K562 (cell line): ENCODE measurements at places on chromosomes 16 and 17.

DNA sequence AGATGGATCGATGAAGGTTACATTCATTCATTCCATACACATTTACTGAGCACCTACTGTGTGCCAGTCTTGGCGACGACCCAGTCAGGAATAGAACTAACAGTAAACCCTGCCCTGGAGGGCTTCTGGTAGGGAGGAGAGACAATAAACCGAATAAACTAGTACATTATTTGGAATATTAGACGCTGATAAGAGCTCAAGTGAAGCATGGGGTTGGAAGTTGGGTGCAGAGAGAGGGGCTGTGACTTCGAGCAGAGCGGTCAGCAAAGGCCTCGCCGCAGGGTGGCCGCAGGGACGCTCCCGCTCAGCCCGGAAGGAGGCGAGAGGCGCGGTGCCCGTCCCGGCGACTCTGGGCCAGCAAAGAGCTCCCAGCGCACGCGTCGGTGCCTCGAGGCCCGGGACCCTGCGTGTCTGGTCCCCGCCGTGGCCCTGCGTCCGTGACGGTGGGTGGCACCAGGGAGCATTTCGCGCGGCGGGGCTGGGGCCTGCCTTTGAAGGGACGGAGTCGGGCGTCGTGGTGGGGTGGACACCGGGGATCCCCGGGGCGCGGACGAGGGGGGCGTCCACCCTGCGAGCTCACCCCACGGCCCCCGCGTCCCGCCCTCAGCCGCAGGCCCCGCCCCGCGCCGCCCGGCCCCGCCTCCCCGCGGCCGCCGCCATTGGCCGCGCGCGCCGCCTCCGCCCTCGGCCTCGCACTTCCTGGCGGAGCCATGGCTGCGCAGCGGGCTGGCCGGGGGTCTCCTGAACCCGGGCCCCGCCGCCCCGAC is at the start of gene KLHL36:
Gene KLHL36, plus strand, starts transcription at position 684 of the 767 bp plus-strand sequence. CDS start 2,357 bp downstream, outside the sequence.
- DNase-seq = peak; percentile 73

GRCh38 chr17:79023886-79024771 is at the start of gene C1QTNF1:
Gene C1QTNF1, plus strand, starts transcription at chr17:79024169. Its CDS starts 19,800 bp downstream, at chr17:79043969.
- DNase-seq = peak; percentile 68

GRCh38 chr17:63354256-63354655 is 91.8 kb downstream of the CYB561 start:
- DNase-seq = no peak

- DNase-seq = no peak
Measured at GRCh38 chr16:3963203-3963602, 82.7 kb upstream of the CREBBP start.

DNA sequence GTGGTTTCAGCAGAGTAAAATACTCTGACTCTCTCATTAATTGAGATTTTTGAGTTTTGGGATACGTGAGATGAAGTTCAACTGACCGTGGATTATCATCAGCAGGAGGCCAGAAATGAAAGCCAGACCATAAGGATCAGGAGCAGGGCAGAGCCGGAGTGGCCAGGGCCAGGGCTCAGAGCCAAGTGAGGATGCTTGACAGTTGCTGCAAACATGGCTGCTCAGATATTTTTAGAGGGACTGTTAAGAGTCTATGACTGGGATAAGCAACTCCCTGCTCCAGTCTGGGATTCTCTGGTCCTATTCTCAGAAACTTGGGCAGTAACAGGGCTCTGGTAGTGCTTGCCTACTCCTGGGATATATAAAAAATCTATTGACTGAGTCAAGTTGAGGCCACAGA is 17.6 kb upstream of the CDH13 start:
- DNase-seq = no peak

GRCh38 chr16:89304941-89305705 is 87.6 kb downstream of the ZNF778 start:
- DNase-seq = no peak

DNA sequence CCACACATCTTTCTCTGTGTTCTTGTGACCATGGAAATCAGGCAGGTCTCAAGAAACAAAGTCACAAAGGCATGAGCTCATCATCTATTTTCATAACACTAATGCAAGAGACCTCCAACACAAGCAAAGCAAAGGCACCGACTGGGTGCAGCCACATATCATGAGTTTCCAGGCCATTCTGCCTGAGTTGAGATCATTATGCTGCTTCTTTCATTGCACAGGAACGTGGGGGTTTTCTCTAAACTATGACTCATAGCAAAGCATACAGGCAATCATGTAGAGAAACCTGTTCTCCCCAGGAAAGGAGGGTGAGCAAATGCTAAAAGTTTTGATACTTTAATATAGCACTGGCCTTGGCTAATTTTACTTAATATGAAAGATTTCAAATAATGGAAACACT is 60.7 kb downstream of the GRIN2A start:
- no peak for DNase-seq

GRCh38 chr17:16987066-16987829 is 15.3 kb upstream of the TNFRSF13B start:
- DNase-seq = no peak

DNA sequence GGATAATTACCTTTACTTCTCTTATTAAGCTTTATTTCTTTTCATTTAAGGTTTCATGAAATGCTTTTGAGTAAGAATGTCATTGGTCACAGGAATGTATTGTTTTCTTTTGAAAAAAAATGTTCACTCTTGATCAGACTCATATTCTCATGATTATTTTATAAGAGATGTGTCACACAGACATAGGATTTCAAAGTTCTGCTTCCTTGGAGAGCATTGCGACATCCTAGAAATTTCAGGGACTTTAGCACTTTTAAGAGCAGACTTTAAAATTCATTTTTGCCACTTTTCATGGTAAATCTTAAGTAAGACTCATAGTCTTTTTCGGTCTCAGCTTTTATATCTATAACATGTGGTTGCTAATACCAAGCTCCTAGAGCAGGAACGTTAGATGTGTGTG is 314.7 kb downstream of the CDH8 start:
- DNase-seq = no peak

DNA sequence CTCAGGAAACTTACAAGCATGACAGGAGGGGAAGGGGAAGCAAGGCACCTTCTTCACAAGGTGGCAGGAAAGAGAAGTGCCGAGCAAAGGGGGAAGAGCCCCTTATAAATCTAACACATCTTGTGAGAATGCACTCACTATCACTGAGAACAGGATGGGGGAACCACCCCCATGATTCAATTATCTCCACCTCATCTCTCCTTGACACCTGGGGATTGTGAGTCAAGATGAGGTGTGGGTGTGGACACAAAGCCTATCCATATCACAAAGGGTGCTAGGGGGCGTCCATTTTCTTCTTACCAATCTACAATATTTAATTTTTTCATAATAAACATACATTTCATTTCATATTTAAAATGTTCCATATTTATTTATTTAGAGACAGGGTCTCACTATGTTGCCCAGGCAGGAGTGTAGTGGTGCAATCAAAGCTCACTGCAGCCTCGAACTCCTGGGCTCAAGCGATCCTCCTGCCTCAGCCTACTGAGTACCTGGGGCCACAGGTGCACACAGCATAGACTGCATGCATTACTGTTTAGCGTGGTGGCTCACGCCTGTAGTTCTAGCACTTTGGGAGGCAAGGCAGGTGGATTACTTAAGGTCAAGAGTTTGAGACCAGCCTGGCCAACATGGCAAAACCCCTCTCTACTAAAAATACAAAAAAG is 26.5 kb upstream of the FAAP100 start:
- peak; percentile 24 for DNase-seq

DNA sequence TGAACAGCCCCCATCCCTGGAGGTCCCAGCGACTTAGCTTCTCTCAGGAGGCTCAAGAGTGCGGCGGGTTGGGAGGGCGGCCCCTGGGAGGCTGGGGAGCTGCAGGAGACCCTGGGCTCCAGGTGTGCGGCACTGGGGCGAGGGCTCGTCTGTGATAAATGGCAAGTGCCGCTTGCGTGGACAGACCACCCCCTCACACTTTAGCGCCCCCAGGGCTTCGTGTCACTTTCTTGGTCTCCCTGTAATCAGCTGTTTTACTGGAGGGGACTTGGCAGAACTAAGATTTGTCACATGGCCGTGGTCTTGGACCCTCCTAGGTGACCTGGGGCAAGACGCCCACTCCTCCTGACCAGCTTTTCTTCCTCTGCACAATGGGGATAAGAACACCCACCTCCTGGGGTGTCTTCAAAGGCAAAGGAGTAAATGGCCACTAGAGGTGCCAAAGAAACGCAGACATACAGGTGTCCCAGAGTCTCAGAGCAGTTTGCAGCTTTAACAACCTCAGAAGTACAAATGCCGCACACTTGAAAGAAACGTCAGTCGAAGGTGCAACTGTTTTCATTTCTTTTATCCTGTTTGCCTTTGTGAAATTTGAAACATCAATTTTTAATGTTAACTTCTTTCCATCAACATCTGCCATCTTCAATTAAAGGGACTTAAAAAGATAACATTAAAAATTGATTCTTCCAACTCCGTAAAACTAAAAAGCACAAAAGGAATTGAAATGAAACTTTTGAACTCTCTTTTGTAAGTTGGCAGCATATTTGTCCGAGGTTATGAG is 946 bp downstream of the OSGIN1 start:
- peak; percentile 70 for DNase-seq

DNA sequence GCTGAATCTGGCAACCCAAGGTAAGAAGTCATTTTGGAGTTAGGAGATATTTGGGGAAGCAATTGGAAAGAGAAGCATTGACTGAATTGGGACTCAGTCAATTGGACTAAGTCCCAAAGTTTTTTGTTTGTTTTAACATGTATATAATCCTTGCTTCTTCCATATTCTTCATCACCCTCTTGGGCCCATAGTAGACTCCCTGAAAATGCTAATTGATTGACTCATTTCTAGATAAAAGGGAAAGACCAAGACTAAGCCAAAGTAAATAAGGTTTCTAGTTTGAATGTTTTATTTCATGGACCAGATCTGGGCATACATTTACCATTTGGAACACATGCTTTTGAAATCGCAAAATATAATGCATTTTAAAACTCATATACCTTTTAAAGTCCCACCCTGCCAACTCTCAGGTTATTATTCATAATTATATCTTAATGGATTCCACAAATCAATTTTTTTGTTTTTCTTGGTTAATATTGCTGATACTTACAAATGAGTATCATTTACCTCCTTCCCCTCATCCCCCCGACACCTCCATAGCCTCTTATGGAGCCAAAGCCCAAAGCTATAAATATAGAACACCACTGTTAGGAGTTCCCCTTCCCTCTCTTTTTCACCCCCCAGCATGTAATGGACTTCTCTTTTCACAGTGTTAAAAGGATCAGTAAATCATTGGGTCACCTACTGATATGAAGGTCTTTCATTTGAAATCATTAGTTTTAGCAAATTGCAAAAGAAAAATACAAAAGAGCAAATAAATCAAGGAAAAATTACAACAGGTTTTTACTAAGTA is 674.0 kb upstream of the SOX9 start:
- no peak for DNase-seq

DNA sequence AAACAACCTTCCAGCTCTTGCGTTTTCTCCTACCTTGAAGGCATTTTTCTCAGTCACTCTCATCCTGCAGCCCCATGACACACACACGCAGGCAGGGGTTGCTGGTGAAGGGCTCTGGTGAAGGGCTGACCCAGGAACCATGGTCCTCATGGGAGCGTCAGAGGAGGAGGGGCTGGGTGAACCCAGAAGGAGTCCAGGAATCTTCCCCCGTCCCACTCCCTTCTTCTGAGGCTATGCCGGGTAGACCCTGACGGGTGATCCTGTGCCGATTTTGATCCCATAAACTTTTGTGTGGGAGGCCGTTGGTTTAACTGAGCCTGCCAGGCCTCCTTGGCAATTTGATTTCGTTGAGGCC is 278.4 kb upstream of the FOXF1 start:
- no peak for DNase-seq

- DNase-seq = no peak
Measured at GRCh38 chr16:22337849-22338635, 36.4 kb downstream of the CDR2 start.

DNA sequence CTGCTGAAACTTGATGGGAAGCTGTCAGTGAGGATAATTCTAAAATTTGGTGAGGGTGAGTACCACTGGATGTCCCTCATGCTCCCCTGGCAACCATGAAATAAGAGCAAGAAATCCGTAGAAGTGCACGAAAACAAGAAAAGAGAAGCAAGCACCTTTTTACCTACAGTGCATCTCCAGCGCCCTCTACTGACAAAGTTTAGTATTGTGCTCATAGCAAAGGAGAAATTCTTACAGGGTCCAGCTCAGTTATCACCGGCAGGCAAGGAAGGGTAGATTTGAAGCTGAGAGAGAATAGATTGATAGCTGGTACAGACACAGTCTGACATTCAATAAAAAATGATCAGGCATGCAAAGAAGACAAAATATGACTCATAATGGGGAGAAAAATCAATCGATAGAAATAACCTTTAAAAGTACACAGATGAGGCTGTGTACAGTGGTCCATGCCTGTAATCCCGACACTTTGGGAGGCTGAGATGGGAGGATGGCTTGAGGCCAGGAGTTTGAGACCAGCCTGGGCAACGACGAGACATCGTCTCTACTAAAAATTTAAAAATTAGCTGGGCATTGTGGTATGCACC is 28.3 kb upstream of the TEX2 start:
- peak; percentile 30 for DNase-seq

- no peak for DNase-seq
Measured at GRCh38 chr17:39675390-39676082, 7.3 kb downstream of the PNMT start.

DNA sequence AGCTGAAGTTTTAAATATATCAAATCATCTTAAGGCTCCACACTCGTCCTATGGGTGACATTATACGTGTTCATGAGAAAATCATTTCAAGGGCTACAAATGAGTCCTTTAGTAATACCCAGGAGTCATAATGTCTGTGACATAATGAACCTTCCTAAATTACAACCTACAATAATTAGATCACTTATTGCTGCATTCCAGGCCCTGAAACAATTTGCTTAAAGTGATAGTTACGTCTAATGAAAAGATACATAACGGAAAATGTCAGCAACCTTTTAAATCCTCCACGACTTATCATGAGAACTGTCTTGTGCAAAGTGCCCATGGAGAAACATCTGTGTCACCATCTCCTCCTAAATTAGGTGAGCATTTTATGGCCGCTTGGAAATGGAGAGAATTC is 43.4 kb downstream of the IRX3 start:
- no peak for DNase-seq

- DNase-seq = no peak
Measured at GRCh38 chr17:77343031-77343800, 202.4 kb downstream of the SEC14L1 start.

GRCh38 chr16:67296420-67296819 is 17.1 kb downstream of the PLEKHG4 start:
- DNase-seq = no peak
